ENCODE measurements at places on chromosomes 4 and X.

DNA sequence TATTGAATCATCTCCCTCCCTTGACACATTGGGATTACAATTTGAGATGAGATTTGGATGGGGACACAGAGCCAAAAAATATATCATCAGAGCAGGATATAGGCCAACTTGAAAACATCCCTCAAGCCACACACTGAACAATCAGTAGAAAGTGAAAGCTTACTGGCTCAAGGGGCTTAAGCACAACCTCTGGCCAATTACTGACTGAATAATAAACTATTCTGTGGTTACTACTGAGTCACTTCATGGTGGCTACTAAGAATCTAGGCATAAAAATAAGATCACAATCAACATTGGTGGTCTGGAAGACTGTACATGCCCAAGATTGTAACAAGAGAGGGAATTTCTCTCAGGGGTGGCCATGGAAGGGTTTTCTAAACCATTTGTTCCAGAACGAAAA, 27.4 kb upstream of the GPR174 start:
- no peak for DNase-seq

- DNase-seq = no peak
These were observed at the start of gene STAP1 for GRCh38 chr4:67558493-67558892. Gene STAP1, plus strand, starts transcription at chr4:67558727. Its CDS starts 83 bp downstream, at chr4:67558810.

DNA sequence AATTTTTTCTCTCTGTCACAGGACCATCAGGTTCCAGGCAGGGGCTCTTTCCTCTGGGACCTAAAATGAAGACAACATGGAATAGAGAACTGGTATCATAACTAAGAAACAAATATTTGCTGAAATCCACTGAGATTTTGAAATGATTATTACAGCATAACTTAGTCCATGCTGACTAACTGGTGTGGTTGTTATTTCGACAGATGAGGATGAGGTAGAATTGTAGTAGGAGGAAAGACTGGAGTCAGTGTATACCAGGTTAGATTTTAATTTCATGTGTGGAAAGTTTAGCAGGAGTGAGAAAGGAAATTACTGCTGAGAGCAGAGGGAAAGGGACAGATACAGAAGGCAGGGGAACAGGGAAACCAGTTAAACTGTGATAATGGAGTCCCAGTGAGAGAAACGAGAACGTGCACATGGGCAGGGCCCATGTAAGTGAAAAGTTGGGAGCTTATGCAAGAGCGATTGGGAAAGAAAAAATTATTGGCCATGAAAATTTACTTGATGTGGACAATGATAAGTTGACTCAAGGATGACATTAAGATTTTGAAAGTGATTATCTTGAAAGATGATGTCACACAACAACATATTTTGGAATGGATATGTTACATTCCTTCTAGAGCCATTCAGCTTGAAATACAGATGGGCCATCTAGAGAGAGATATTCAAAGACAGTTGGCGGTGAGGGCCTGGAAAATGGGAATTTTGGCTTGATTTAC, 98.7 kb upstream of the DDIT4L start:
- DNase-seq = no peak

DNA sequence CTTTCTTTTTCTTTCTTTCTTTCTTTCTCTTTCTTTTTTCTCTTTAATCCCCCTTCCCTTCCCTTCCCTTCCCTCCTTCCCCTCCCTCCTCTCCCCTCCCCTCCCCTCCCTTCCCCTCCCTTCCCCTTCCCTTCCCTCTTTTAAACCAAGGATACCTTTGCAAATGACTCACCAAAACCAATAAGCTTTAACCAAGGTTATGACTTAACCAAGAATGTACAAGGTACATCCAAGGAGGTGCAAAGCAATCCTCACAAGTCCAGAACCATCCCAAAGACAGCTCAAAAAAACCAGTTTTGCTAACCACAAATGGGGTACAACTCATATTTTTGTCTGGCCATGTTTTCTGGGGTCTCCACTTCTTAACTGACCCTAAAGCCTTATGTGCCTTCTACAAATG, 174.7 kb upstream of the PPP1R2C start:
- no peak for DNase-seq
